ENCODE measurements at places on chromosomes 7 and 10.

GRCh38 chr10:132970641-132971438 is 28.5 kb upstream of the CFAP46 start:
- DNase-seq, result no peak

- no peak for DNase-seq
These were observed 35.8 kb downstream of the SLC26A4 start for GRCh38 chr7:107696330-107696946.

DNA sequence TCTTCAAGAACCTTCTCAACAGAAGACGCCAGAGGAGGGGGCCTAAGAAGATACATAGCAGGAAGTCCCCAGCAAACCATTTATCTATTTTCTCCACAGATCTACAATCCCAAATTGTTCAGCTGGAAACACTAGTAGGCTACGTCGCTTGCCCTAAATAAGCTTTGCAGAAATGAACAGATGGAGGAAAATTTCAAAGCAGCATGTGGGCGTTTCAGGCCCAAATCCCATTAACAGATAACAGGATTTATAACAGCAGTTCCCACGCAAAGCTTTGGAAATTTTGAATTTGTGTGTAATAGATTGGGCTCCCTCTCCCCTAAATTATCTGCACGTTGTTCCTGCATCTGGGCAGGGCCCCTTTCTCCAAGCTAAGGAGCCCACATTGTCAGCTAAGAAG is 60.6 kb upstream of the FRMD4A start:
- no peak for DNase-seq

DNA sequence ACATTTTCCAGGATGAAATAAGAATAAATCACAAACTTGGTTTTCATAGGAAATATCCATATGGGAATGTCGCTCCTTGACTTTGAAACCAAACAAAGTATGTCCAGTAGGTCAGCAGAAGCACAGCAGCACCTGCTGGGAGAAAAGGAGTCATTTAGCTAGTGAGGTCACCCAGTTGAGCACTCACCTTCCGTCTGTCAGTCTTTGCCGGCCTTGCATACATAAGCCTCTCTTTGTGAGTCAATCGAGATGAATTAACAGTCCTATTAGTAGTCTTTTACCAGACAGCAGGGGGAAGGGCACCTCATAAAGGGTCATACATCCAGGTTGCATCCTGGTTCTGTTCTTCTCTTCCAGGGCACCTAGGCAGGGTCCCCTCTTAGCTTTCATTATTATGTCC is 232.5 kb upstream of the FZD1 start:
- DNase-seq, result no peak

DNA sequence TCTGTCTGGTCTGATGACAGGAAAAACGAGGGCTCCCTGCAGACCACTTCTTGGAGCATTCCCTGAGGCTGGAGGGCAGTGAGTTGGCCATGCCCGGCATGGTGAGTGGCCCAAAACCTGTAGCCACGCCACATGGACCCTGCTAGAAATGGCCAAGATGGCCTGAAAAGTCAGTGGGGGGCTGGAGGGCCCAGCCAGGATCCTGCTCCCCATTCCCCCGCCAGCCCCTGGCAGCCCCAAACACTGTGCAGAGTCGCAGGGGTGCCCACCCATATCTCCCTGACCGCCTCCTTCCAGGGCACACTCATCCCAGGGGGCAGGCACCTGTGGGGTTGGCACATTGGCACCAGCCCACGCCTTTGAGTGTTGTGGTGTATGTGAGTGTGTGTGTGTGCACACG is 18.7 kb upstream of the PPP2R2D start:
- no peak for DNase-seq

DNA sequence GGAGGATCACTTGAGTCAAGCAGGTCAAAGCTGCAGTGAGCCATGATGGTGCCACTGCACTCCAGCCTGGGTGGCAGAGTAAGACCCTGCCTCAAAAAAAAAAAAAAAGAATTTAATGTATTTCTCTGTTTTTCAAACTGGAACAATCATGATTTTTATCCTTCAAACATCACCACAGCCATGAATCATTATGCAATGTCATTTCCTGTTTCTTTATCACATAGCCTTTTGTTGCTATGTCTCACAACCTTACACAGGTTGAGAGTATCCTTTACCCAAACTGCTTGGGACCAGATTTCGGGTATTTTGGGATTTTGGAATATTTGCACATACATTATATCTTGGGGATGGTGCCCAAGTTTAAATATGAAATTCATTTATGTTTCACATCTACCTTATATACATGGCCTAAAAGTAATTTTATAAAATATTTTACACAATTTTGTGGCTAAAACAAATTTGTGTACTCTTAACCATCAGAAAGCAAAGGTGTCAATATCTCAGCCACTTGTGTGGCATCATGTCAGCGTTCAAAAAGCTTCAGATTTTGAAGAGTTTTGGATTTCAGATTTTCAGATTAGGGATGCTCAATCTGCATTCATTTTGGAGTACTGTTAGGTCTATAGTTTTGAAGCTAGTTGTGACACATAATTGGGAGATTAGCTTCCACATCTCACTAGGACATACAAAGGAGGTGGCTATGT is 8.2 kb downstream of the NT5C3A start:
- no peak for DNase-seq

- no peak for DNase-seq
These were observed 3.7 kb downstream of the NOD1 start for GRCh38 chr7:30474893-30475292.

DNA sequence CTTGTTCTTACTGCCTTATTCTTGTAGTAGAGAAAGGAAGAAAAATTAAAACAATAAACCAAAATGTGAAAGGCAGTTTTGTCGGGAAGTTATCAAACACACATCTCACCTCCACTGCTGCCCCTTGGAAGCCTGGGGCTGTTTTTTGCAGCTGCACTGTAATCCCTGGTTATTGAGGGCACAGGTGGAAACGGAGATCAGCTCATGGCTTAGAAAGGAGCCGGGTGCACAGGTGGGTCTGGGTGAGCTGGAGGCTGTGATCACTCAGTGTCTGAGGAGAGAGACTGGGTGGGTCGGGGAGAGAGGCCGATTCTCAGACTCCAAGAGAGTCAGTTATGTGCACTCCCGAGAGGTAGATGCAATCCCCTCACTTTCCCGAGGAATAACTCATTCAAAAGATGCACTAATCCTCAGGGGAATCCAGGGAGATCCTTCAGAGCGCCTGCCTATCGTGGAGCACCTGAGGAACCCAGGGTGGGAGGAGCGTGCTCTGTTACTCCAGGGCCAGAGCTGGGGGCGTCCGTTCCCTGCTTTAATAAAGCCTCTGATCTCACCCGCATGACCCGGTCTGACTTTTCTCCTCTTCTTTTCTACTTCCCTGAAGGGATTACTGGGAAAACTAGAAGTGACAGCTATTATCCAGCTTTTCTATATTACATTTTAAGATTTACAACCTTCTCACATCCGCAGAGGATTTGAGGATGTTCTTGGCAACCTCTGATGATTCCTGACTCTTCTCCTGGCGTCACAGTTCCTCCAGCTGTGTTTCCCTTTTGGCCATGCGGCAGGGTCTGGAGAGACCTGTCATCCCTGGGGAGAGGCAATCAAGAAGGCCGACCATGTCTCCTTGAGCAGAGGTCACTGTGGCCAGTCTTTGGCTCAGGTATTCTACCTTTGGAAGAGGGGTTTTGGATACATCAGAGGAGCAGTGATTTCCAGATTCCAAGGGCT is 82.1 kb downstream of the CAMK1D start:
- no peak for DNase-seq

Measured in NCI-H1092 (cell line).